PC-3 (cell line): ENCODE measurements at places on chromosomes 7 and 10. TPM values are rescaled to one million over a fixed set of nuclear protein-coding genes. Genes with fewer than 3 reads are reported as not detected.

The CDNF gene
- total RNA-seq, result 1.2 TPM in 1 of 2 replicates, not detected in the other

The IFIT5 gene
- 8.9 and 10.7 TPM in 2 replicates for total RNA-seq

The MGMT gene
- 19.8 and 21.8 TPM in 2 replicates for total RNA-seq

The PODXL gene
- 44.2 and 80.5 TPM in 2 replicates for total RNA-seq

The FXYD4 gene
- total RNA-seq, result not detected in 2 replicates

The CTAGE4 gene
- total RNA-seq, result 1.4 and 1.6 TPM in 2 replicates

The APBB1IP gene
- not detected in 2 replicates for total RNA-seq

The CTNNA3 gene
- total RNA-seq, result 1.4 and 1.9 TPM in 2 replicates

DNA sequence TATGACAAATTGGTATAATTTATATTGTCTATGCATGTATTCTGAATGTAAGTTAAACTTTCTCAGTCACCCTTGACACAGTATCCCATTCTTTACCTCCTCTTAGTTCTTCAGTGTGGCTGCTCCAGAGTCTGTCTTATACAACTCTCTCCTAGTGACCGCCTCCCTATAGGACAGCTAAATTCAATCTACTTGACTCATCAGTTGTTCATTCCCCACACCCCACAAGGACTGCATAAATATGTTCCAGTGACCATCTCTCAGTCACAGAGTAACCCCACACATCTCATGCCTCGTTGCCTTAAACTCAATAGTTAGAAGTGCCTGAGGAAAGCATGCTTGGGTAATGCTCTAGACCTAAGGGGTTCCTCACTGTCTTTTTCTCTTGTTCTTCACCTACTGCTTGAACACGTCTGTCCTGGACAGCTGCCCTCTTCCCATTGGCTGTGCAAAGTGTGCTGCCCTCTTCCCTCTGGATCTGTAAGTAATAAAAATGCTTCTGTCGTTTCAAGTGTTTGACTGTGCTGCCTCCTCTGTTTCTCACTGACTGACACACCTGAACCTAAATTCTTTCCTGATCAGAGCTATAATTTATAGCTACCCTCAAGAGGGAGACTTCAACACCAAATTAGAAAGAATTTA, 494.6 kb upstream of the GRM3 start:
- no peak for DNase-seq

DNA sequence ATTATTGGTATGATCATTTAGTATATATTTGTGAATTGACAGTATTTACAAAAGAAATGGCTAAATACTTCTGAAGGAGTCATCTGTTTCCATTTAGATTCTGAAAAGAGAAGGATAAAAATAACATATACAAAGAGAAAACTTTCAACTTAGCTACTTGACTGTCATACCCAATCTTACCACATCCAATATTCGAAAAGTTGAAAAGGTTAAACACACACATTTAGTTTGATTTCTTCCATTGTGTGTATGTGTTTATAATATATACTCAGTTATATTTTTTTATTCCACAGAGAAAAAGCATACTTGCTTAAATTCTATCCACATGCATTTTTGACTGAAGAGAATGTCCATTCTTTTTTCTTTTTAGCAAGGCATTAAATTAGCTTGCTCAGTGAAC, 470.7 kb downstream of the TFEC start:
- no peak for DNase-seq

GRCh38 chr7:128032605-128033235, 1.5 kb upstream of the LRRC4 start:
- DNase-seq, result no peak

DNA sequence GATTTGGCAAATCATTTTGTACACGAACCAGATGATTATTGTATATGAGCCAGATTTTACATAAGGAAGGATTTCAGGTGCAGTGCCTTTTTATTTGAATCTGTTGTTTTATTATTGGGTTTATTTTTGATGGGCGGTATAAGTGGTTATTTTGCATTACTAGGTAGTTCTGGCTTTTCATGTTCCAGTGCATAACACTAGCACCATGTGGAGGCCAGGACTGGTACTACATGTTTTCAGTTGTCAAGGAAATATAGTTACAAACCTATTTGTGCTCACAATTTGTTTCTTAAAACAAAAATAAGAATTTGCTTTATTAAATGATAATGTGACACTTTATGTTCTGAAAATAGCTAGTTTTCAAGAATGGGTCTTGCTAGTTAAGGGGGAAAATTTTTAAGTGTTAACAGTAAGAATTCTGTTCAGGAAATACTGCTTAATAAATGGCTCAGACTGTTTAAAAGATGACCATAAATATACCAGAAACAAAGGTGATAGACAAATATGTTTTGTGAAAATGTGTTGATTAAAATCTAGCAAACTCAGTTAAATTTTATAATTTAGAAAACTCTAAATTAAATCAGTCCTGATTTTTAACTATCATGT, 7.1 kb upstream of the SEMA3E start:
- DNase-seq, result peak; percentile 67

GRCh38 chr10:104359811-104360210, 6.2 kb downstream of the CFAP58 start:
- DNase-seq, result no peak

DNA sequence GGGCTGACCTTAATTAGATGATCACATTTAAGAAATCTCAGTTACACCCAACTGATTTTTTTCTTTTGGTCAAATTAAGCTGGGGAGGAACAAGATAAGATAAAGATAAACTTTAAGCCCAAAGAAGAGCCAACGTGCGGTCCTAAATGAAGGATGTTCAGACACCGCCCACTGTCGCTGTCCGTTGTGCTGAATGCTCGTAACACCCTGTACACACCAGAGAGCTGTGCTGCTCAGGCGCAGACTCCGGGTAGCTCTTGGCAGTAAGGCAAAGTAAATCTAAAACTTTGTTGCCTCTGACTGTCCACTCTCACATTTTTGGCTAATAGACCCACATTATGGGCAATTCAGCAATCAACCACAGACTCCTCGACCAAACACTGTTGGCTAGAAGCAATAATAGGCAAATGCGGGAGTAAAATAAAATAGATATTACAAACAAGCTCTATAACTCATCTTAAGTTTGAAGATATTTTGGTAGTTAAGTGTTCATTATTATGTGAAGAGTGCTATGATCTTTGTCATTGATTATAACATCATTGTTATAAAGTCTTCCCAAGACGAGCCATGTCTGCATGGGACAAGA, 57.1 kb downstream of the PLPP4 start:
- peak; percentile 42 for DNase-seq

DNA sequence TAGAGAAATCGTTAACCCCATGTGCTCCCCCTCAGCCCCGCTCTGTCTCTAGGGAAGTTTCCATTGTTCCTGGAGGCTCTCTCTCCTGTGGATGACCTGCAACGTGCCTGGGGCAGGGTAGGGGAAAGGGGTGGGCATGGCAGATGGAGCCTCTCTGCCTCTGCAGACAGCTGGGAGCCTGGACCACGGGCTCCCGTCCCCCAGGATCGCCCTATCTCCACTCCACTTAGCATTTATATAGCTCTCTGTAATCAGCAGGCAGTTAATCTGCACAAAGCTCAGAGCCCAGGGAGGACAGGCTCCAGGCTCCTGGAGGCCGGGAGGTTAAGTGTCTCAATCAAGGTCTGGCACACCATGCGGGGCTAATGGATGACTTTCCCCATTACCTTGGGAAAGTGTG, 369.7 kb downstream of the PLXNA4 start:
- no peak for DNase-seq

GRCh38 chr10:68046642-68047041, 28.4 kb downstream of the HERC4 start:
- no peak for DNase-seq

DNA sequence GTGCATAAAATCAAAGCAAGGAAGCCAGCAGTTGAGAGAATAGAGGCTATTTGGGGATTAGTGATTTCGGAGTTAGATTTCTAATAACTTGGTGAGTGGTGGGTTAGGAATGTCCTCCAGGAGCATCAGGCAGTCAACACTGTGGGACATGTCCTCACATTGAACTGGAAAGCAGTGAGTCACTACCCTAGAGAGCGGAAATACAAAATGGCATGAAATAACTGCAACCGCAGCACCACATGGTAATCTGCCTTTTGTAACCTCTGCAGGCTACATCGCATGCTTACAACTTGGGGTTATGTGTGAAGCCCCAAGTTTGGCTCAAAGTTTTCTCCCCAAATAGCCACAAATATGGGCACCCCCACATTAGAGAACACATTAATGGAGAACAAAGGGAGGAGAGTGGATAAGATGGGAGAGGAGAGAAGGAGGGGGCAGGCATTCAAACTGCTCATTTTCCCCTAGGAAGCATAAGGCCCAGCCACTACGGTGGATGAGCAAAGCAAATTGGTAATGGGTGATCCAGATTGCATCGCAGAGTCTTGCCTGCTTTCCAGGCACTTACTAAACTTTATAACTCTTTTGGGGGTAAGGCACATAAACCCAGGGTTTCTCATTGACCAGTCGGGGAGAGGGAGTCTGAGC, 22.0 kb upstream of the SLF2 start:
- DNase-seq, result peak; percentile 88

DNA sequence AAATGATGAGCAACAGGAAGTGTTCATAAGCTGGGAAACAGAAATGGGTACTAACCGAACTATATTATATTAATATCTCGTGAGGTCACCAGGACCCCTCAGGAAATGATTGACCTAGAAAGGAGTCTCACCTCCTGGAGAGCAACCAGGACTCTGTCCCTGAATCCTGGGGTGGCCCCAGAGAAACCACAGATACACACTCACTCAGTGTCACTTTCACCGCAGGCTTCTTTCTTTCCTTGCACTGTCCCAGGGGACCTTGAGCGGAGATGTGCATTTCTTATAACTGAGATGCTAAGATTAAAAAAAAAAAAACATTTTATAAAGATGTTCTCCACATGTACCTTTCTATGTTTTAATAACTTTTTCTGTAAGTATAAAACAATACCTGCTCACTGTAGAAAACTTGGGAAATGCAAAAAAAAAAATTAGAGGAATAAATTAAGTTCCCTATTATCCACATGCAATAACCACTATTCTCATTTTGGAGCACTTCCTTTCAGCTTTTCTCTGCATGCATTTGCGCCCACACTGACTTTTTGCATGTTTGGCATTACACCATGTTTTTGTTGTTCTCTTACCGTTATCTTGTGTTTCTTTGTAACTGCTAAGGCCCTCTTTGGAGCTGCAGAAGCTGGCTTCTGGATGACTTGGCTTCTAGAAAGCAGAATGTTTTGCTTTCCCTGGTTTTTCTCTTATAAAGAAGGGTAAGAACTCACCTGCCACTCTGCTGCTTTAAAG, 15.0 kb downstream of the NOD1 start:
- no peak for DNase-seq

GRCh38 chr7:153245809-153246208, 486.3 kb downstream of the ACTR3B start:
- no peak for DNase-seq

DNA sequence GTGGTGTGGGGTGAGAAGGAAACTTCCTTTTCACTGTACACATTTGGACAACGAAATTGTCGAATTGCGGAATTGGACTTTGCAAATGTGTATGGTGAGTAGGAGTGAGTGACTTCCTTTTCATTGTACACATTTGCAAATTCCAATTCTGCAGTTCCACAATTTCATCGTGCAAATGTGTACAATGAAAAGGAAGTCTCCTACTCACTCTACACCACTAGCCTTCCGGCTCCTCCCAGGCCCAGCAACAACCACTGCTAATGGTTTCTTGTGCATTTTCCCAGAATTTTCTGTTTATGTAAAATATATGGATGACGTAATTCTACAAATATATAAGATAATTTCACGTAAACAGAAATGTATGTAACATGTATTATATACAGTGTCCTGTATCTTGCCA, 118.5 kb downstream of the ARL4A start:
- no peak for DNase-seq

GRCh38 chr7:129388333-129389098, 45.7 kb upstream of the STRIP2 start:
- DNase-seq, result no peak

DNA sequence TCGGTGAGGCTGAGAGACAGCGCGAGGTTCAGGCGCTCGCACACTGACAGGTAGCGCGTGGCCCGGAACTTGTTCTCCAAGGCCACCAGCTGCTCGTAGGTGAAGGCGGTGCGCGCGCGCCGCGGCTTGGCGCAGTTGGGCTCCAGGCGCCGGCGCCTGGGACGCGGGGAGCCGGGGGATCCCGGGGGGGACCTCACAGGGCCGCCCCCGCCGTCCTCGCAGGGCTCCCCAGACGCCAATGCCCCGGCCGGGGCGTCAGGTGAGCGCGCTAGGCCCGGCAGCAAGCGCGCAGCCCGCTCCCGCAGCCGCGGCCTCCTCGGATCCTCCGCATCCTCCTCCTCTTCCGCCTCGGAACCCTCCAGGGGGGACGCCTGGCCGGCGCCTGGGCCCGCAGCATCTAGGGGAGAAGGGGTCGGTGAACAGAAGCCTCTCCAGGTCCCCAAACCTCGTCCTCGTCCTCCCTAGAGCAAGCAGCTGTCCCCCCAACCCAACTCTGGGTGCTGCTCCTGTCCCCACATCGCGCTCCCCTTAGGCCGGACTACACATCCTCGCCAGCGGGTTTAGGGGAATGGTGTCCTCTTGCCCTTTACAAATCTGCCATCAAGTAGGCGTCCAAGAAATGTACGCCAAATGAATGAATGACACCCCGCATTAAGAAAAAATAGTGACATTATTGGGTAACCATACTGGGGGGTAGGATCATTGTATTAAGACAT, 1.9 kb downstream of the NKX1-2 start:
- no peak for DNase-seq

GRCh38 chr7:102012941-102013461, 195.6 kb downstream of the CUX1 start:
- no peak for DNase-seq
